ENCODE measurements at places on chromosomes 7 and 10.

- no peak for DNase-seq
Measured at GRCh38 chr10:73876971-73877370, 2.6 kb upstream of the CAMK2G start.

GRCh38 chr10:58675321-58675720, 162.6 kb downstream of the BICC1 start:
- DNase-seq = no peak

GRCh38 chr10:12643279-12643678, 293.9 kb downstream of the CAMK1D start:
- peak; percentile 90 for DNase-seq

- DNase-seq = peak; percentile 72
Measured at GRCh38 chr10:25226775-25227682, 52.2 kb downstream of the GPR158 start.

DNA sequence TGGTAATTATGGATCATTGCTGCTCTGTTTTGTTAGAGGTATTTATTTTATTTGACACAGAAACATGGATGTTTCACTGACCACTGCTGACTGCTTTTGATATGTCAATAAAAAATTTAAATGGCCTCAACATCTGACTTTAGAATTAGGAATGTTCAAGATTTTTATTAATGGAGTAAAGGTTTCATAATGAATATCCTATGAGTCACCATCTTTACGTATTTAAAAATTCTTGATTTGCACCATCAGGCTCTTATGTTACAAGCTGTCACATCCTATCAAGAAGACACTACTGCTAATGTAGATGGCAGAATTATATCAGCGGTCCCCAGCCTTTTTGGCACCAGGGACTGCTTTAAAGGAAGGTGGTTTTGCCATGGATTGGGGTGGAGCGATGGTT, 578.7 kb upstream of the NRP1 start:
- DNase-seq = no peak

- DNase-seq = no peak
Measured at GRCh38 chr7:128076196-128076795, 45.1 kb upstream of the LRRC4 start.

GRCh38 chr10:35331894-35332640, 4.2 kb upstream of the CCNY start:
- no peak for DNase-seq

GRCh38 chr10:34081948-34082347, 733.1 kb downstream of the PARD3 start:
- no peak for DNase-seq

- DNase-seq = no peak
Measured at GRCh38 chr7:110322796-110323195, 768.1 kb upstream of the LRRN3 start.

DNA sequence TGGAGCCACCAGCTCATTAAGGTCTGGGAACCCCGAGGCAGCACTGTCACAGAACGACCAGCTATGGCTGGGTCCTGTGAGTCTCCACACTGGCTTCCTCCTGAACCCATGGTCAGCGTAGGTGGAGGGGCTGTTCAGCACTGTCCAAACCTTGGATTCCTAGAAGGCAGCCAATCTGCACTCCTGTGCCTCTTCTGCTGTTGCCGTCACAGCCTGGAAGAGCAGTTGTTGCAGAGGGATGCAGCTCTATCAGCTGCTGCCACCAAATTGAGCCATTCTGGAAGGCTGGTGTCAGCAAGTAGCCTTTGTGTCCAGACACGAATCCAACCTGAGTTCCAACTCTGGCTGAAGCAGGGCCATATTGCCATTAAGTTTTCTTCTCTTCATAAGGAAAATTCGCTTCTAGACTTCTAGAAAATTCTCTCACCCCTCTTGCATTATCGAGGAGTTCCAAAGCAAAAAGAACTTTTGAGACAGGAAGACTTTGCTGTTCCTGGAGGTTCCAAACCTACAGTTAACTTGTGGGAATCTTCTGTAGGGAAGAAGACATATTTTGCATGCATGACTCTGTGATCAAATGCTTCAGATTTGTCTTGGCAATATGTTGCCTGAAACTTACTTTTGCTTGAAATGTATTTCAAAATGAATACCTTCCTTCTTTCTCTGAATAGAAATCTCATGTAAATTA, 84.0 kb downstream of the LRGUK start:
- no peak for DNase-seq

GRCh38 chr10:101889256-101890210, 45.9 kb upstream of the KCNIP2 start:
- DNase-seq = peak; percentile 74

DNA sequence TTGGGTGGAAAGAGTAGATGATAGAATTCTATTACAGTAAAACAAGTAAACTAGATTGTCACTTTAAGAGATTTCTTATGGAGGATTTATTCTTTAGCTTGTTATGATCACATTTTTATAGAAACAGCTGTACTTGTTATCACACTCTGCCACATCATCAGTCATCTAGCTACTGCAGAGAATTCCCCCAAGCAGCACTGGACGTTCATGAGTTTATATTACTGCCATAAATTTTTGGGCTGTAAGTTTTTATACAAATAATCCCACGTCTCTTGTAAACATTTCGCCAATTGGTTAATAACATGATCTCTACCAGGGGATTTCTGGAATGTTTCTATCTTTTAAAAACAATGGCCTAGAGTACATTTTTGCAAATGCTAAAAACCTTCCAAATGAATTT, 238.8 kb downstream of the POLR1F start:
- DNase-seq = no peak

DNA sequence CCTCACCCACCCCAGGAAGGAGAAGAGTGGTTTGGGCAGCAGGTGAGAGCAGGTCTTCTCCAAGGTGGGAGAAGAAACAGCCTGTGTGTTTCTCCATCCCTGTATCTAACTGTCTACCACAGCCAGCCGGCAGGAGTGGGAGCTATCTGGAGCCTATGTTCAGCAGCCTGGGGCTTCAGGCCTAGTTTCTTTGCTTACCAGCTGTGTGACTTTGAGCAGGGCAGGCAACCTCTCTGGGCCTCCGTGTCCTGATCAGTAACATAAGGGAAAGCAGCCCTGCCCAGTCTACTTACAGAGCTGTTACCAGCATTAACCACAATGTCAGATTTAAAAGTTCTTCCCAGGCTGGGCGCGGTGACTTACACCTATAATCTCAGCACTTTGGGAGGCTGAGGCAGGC, 450.7 kb upstream of the ZMIZ1 start:
- DNase-seq = no peak

DNA sequence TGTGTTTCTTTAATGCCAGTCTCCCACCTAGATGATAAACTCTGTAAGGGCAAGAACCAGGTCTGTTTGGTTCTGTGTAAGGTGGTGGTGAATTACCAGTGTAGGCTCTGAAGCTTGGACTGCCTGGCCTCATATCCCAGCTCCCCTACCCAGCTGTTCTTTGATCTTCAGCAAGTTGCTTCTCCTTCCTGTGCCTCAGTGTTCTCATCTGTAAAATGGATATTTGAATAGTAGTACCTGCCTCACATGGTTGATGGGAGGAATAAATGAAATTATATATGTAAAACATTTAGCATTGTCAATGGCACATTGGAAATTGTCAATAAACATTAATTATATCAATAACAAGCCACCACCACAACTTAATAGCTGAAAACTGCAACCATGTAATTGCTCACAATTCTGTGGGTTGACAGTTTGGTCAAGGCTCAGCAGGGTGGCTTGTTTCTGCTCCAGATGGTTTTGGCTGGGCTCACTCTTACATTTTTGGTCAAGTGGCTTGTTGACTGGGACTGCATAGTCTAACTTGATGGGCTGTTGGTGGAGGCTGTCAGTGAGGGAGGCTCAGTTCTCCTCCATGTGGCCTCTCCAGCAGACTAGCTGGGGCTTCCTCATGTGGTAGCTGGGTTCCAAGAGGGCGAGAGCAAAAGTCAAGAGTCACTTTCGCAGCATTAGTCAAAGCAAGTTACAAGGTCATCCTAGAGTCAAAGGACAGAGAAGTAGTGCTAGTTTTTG, 84.5 kb upstream of the DUSP5 start:
- DNase-seq = no peak
